Stimulated activated CD4-positive, alpha-beta T cell treated with anti-CD3 and anti-CD28 coated beads, Interleukin-15, amount 100 ng/mL, for 1 hour (primary cell): ENCODE measurements at places on chromosomes 7 and 10.

DNA sequence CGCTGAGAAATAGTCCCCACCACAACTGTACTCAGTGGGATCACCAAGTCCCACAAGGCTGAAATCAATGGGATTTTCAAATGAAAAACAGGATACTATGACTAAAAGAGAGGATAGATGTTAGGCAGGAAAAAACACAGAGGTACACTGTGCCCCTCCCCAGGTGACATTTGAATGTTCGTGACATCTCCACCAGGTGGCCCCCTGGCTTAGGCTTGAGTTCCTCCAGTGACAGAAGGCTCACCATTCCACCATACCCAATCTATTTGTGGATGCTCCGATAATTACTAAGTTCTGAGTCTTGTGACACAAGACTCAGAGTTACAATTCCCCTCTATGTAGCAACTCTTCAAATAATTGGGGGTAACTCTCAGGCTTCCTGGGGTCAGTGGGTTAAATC lies 77.5 kb upstream of the KCNMA1 start:
- DNase-seq: no peak

GRCh38 chr7:69147631-69148030 lies 450.6 kb upstream of the AUTS2 start:
- no peak for DNase-seq

GRCh38 chr10:28403090-28403489 lies 100.2 kb upstream of the MPP7 start:
- DNase-seq: no peak

- DNase-seq: no peak
Observed at GRCh38 chr7:80372415-80372814, 139.4 kb downstream of the GNAT3 start.

DNA sequence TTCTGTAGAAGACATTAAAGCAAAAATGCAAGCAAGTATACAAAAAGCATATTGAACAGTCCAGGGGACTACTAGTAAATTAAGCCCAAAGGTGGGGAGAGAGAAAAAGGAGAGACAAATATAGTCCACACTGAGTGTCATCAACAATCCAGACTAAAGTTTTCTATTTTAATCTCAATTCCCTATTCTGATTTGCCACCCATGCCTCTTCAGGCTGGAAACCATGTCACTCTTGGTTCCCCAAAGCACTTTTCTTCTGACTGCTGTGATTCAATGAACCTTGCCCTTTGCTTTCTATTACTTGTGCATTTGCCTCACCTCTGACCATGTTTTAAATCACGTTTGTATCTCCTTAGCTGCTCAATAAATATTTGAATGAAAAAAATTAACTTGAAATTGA lies 95.3 kb upstream of the AOAH start:
- no peak for DNase-seq

- DNase-seq: no peak
Observed at GRCh38 chr10:19749185-19749729, 67.0 kb upstream of the PLXDC2 start.

DNA sequence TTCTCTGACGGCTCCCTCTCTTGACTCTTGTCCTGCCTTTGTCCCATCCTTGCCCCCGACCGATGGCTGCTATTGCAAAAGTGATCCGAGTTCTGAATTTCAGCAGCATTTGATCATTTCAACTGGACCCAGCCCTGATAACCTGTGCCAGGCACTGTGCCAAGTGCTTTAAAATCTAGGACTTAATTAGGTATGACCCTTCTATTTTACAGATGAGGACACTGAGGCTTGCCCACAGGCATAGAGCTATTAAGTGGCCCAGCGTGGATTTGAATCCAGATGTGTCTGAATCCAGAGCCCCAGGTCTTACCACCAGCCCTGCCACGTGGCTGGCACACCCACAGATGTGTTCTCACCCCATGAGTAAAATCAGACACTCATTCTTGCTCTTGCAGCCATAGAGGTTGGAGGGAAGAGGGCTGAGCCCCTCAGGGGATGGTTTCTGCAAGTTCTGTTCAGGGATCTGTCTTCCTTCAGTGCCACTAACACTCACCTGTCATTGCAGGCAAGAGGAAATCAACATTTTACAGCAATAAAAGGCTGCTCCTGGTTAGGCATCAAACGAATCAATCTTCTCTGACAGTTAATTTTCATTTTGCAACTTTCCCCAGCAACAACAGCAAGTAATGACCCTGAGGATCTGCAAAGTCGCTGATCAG lies 101.2 kb downstream of the GRID1 start:
- DNase-seq: no peak

DNA sequence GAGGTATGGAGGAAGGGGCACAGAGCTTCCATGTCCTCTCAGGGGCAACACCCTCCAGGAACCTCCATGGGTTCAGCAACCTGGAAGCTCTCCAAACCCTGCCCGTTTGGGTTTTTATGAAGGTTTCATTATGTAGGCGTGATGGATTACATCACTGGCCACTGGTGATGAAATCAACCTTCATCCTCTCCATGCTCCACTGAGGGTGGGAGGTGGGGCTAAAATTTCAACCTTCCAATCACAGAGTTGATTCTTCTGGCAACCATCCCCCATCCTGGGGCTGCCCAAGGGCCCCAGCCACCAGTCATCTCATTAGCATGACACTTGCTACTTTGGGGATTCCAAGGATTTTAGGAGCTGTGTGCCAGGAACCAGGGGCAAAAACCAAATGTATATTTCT lies 90.1 kb downstream of the TEX36 start:
- DNase-seq: no peak

- no peak for DNase-seq
Observed at GRCh38 chr7:72337390-72338167, 74.6 kb downstream of the CALN1 start.

DNA sequence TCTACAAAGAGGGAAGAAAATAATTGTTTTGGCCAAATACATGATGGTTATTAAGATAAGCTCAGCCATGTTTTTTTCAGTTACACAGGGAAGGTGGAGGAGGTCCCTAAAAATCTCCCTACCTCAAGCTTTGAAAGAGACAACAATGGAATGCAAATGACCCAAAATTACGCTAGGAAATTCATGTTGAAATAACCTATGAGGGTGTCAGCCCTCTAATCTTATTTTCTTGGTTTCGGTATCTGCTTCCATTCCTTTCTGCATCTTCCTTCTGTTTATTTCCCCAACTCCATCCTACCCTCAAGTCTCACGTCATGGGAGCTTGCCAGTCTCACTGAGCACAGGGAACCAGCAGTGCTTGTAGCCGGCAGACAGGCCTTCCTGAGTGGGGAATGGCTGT lies 40.6 kb upstream of the SMNDC1 start:
- no peak for DNase-seq

DNA sequence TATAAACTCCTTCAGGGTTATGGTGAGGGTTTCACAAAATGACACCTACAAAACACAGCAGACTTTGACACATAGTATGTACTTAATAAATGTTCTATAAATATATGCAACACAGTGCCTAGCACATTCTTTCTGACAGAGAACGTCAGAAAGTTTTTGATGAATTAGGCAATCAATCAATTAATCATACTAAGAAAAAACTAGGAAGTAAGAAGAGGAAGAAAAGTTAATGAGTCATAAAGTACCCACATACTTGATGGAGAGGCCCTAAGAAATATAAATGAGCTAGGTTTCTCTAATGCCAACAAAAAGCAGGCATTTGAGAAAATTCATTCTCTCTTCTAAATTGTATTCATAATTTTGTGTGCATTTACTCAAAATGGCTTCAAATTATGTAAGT lies 192.7 kb upstream of the VWC2 start:
- no peak for DNase-seq

GRCh38 chr7:17725821-17726220 lies 214.5 kb downstream of the SNX13 start:
- DNase-seq: no peak

DNA sequence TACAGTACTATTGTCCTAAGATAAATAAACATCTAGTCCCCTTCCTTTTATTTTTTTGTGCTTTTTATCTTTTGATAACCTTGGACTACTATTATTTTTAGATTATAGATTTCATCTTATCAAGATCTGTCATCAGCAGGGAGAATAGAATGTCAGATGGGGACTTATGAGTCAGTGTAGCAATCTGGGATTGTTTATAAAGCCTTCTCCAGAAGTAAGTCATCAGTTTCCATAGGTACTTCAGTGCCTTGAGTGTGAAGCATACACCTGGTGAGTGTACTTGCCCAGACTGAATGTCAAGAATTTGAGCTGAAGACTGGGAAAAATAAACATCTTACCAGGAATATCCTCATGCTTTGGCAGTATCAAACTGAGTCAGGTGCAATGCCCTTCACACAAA lies 2.1 kb downstream of the CASD1 start:
- DNase-seq: no peak

DNA sequence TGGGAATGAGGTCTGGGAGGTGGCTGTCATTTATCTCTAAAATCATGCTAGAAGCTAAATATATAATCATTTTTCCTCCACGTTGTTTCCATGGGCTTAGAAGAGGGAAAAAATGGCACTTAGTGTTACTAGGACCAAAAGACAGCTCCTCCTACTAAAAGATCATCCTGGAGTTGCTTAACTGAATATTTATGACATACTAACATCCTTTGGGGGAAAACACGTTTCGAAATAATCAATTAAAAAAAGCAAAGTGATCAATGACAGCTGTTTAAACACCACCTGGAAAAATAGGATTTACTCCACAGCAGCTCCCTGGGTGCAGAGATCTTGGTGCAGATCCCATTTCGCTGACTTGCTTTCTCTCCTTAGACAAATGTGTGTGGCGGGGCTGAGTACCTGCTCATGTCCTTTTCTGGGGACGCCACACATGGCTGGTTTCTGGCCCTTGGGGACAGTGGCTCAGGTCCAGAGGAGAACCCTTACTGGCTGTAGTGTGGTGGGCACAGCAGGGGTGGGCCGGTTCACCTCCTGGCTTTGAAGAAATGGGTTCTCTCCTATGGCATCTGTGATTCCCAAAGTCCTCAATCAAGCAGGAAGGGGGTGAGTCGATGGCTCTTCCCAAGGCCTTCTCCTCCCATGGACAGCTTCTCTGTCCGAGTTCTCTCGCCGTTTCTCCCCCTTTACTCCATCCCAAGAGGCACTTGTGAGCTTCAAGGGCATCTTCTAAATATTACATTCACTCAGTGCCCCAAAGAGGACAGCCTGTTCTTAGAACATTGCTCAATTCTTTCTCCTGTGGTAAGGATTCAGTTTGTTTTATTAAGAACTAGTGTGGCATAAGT lies 156.4 kb upstream of the KLF14 start:
- DNase-seq: no peak

DNA sequence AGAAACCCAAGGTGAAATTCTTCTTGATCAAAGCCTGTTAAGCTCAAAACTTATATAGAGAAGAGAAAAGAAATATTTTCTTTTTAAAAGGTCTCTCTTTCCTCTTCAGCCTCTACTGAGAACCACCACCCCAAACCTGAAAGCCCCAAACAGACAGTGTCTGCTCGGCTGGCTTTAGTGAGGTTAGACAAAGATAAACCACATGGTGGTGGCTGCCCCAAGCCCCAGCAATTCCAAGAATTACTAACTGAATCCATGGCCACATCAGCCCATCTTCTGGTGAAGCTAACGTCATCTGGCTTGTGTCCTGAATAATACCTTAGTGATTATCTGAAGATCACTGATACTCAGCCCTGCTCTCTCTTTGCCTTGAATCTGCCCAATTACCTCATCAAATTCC lies 275.0 kb downstream of the ELMO1 start:
- DNase-seq: no peak

DNA sequence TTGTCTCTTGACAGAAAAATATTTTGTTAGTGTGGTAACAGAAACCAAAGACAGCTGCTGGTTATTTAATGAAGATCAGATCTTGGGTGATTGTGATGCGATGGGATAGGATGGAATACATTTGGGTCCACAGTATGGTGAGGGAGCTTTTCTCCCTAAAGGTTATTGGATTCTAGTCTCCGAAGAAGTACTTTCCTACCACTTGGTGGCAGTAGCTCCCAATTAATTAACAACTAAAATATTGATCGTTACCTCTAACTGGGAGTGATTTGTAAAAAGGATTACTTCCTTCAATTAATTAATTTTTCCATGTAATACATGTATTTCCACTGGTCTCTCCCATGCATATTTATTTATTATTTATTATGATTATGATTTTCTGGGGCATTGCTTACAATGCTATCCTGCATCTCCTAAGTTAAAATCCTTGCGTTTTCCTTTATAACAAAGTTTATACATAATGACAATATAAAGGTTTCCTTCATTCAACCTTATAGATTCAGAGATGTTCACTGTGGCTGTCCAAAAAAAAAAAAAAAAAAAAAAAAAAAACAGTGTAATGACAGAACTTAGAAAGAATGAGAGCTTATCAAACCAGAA lies 25.6 kb downstream of the TMEM196 start:
- no peak for DNase-seq

- peak; percentile 31 for DNase-seq
Observed at GRCh38 chr10:6647811-6648526, 67.9 kb upstream of the PRKCQ start.

GRCh38 chr7:34507191-34507590 lies 150.8 kb upstream of the NPSR1 start:
- DNase-seq: no peak

GRCh38 chr7:120742372-120742771 lies 115.6 kb downstream of the TSPAN12 start:
- no peak for DNase-seq

- no peak for DNase-seq
Observed at GRCh38 chr10:14724931-14725330, 49.8 kb downstream of the FAM107B start.

- no peak for DNase-seq
Observed at GRCh38 chr7:136174477-136175125, 197.4 kb upstream of the MTPN start.

- no peak for DNase-seq
Observed at GRCh38 chr7:33904681-33905388, 504 bp upstream of the BMPER start.

- DNase-seq: no peak
Observed at GRCh38 chr10:79222186-79222585, 125.1 kb upstream of the PPIF start.

GRCh38 chr7:44148166-44148565 lies 7.0 kb upstream of the MYL7 start:
- DNase-seq: no peak

DNA sequence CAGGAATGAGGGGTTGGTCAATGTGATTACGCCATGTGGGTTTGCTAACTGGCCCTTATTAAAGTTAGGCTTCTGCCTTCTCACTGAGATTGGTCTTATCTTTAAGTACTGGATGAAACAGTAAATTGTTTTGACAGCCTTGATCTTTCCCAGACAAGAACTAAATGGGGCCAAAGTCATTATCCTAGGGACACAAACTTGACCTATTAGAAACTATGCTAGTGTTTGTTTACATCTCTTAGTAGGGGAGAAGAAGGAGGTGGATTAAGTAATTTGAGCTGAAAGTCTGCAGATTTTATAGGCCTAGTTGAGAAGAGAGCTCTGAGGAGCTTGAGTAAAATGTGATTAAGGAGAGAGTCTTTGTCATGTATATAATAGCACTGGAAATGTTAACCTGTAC lies 386.9 kb downstream of the HTR7 start:
- DNase-seq: no peak

DNA sequence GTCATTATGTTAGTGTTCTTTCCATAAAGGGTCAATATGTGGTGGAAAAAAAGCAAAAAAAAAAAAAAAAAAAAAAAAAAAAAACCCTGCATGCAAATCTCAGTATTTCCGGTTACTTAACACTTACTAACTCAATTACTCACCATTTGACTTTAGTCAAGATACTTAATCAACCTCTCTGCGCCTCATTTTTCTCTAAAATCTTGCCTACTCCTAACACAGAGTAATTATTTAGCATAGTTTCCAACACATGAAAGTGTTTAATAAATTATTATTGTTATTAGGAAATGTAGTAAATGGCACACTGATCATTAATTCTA lies 27.8 kb downstream of the PPP1R3A start:
- no peak for DNase-seq

- no peak for DNase-seq
Observed at GRCh38 chr7:15086131-15086611, 183.6 kb upstream of the DGKB start.

GRCh38 chr10:34024693-34025425 lies 690.4 kb upstream of the NRP1 start:
- DNase-seq: no peak
